Stimulated activated CD8-positive, alpha-beta memory T cell treated with anti-CD3 and anti-CD28 coated beads, Interleukin-4, amount 100 ng/mL, for 1 hour (primary cell): ENCODE measurements at places on chromosomes 3 and 15.

DNA sequence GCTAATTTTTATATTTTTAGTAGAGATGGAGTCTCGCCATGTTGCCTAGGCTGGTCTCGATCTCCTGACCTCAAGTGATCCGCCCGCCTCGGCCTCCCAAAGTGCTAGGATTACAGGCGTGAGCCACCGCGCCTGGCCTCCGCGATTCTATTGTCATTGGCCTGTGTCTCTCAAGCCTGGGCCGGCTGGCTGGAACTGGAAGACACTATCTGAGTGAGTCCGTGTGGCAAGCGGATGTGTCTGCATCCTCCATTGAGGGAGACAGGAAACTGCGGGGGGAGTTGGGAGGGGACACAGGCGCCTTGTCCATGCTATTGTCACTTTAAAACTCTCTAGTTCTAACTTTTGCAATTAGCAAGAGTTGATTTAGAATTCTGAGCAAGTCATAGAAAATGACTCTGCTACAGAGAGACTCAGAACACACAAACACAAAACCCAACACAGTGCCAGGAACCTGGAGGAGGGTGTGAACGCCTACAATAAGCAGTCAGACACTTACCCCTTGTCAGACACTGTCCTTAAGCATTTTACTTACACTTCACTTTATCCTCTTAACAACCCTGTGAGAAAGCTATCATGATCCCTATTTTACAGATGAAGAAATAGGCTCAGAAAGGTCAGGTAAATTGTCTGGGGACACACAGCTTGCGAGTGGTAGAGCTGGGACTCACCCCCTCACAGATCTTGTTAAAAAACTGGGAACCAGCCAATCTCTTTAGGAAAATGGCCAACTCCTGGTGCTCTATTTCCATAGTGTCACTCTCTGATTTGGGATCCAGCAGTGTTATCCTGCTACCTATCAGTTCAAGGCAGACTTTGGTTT is 38.7 kb downstream of the ANP32A start:
- DNase-seq, result no peak

- DNase-seq, result no peak
These were observed 7.2 kb upstream of the RBP1 start for GRCh38 chr3:139546772-139547171.

DNA sequence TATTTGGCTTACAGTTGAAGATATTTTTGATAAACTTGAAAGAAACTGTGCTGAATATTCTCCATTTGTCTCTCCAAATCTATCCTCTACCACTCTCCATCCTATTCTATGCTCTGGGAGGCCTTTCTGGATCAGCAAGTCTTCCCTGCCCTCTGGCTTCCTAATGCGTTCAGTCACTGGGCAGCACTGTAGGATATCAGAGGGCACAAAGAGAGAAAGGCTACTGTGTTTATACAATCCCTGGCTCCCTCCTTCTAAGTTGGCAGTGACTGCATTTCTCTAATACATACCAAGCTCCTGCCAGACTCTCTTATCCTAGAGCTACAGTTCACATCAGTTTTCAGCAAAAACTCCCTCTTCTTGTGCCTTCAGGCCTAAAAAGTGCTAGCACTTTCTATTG is 102.1 kb upstream of the FHIT start:
- no peak for DNase-seq

- DNase-seq, result no peak
These were observed 404.5 kb downstream of the OCA2 start for GRCh38 chr15:27694506-27695087.

DNA sequence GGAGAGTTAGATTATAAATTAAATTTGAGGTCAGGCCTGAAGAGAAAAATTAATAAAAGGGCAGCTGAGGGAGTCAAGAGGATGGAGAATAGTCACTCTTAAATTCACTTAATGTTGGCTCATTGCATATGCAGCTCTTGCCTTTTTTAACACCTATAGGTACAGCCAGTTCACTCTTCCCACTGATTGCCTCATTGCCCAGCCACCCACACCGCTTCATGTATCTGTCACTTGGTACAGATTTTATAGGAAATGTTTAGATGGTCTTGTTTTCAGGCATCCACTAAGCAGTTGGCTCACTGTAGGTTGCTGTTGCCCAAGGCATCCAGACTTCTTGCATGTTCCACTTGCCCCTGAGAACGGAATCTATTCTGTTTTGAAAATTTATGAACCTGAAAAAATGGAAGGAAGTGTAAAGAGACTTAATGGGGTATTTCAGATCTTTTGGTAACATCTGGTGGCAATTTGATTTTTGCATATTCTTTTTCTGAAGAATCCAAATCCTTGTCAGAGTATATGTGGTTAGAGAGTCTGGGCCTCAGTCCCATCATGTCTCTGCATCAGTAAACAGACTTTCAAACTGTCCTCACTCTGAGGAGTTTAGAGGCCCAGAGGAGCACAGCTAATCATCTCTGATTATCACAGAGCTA is 151.9 kb downstream of the RBPMS2 start:
- DNase-seq, result no peak
